ENCODE measurements at places on chromosomes 7 and 10.

DNA sequence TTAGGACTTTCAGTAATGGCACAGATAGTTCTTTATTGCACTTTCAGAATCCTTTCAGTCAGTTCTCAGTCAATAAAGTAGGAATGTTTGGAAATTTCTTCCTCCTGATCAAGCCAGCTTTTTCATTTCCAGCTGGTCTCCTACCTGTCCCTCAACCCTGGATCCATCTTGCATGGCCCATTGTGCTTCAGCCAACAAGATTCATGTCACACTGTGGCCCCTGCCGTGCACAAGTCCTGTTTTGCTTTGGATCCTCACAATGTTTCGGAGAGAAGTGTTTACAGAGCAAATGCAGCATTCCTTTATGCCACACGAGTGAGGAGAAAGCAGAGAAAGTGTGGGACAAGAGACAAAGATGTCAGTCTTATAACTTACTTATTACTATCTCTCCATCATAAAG lies 1694.7 kb upstream of the LRRTM3 start:
- DNase-seq, result no peak

DNA sequence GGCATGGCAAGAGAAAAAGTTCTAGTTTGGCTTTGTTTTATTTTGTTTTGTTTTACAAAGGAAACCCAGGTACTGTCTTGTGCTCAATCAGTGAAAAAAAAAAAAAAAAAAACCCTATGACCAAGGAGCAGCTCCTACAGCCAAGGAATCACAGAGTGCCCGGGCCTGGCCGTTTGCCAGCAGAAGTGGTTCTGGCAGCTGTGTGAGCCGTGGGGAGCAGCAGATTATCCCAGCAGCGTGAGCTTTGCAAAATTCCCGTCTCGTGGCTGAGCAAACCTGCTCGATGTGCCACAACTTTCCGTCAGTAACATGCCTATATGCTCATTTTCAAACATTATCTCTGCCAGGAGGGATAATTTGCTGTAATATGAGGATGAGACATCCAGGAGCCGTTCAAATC lies 293.7 kb downstream of the POU6F2 start:
- DNase-seq, result peak; percentile 29

- DNase-seq, result no peak
These were observed 437.6 kb downstream of the GPAM start for GRCh38 chr10:111745982-111746381.

DNA sequence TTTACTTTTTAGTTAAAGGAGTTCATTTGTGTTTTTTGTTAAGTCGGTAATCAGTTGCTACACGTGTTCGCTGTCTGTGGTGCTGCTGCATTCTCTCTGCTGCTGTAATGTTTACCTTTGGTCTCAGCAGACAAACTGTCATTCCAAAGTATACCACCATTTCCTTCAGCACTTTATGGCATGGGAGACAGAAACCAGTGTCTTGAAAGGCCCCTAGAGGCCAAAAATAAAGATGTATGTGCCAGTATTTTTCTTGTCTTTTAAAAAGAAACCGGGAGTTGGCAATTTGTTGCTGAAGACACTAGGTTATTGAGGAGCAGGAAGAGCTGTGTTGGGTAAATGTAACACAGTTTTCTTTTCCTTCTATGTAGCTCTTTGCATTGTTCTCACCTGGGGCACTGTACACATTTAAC lies 24.1 kb downstream of the ZNF92 start:
- peak; percentile 25 for DNase-seq

GRCh38 chr7:665736-666453 lies 60.6 kb upstream of the DNAAF5 start:
- no peak for DNase-seq

- peak; percentile 95 for DNase-seq
These were observed 29.0 kb upstream of the HSPA12A start for GRCh38 chr10:116771101-116771958.

GRCh38 chr7:138934367-138934766 lies 46.8 kb downstream of the KIAA1549 start:
- no peak for DNase-seq

DNA sequence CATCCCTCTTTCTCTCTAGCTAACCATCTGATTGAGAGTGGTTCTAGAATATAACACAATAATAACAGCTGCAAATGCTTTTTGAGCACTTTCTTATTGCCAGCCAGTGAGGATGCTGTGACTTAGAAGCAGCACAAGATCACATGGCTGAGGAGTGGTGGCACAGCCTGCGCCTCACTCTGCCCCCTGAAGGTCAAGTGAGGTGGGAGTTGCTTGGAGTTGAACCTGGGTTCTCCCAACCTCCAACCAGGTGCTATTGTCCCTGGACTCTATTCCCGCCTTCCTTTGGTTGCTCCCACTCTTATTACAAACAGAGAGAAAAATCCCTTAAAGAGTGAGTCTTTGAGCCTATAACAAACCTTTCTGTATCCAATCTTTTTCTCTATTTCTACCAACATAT lies 280.3 kb upstream of the PODXL start:
- DNase-seq, result no peak

DNA sequence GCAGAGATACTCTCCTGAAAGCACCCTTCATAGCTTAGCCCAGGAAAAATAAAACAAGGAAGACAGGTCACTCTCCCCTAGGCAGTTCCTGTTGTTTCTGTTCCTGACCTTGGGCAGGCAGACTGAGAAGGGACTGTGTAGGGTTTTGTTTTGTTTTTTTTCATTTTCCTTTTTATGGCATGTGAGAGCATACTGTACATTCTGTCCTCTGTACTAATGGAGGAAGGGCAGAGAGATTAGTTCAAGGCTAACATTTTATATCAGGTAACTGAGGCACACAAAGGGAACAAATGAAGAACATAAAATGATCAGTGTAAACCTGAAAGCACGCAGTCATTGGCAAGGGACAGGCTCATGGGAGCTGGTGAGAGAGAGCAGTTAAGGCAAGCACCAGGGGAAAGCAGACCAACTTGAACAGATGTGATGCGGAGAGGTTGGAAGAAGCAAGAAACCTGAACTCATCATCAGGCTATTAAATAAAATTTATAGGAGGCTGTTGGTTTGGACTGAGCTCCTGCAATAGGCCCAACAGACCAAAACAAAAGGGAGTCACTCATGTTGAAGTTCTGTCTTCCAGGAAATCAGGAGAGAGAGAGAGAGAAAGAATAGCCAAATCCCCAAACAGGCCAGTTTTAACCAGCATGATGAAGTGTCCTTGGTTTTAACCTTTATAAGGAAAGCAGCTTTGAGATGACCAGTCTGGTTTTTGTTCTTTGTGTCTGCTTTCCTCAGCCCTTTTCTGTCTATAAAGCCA lies 34.1 kb upstream of the PDCD4 start:
- no peak for DNase-seq

DNA sequence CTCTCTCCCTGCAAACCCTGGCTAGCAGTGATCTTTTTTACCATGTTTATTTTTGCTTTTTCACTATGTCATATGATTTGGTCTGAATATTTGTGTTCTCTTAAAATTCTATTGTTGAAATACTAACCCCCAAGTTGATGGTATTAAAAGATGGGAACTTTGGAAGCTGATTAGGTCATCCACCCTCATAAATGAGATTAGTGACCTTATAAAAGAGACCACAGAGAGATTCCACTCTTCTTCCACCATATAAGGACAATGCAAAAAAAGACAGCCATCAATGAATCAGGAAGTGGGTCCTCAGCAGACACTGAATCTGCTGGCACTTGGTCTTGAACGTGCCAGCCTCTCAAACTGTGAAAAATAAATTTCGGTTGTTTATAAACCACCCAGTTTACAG lies 112.8 kb upstream of the KCND2 start:
- DNase-seq, result no peak

GRCh38 chr10:61477451-61477850 lies 24.3 kb upstream of the TMEM26 start:
- no peak for DNase-seq

- no peak for DNase-seq
These were observed 67.3 kb downstream of the SGMS1 start for GRCh38 chr10:50556237-50557120.

DNA sequence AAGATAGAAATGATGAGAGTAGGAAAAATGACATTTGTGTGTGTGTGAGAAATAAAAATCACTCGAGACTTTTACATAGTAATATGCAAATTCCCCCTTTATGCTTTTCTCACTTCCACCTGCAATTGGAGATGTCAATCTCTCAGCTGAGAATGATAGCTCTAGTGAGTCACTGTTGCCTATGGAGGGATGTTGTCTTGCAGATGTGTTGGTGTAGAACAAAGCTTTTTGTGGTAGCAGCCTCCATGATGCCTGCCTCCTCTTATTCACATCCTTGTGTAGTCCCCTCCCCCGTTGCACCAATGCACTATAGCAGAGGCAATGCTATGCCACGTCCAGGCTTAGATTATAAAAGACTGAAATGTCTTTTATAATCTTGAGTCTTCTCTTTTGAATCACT lies 33.8 kb downstream of the SPAG6 start:
- DNase-seq, result no peak

DNA sequence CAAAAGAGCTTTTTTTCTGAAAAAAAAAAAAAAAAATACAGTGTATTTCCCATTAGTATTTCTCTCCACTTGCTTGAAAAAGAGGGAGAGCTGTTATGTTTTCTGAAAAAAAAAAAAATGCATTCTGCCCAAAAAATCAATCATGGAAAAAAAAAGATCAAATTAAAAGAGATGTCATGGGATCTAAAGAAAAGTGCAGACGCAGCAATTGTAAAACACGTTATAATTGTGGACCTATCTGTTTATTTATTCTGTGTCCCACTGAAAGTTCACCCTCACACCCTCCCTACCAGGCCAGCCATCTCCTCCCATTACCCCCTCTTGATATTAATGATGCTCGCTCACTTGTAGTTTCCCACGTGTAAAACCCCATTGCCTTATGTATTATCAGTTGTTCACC lies 674.0 kb upstream of the C7orf33 start:
- DNase-seq, result no peak

DNA sequence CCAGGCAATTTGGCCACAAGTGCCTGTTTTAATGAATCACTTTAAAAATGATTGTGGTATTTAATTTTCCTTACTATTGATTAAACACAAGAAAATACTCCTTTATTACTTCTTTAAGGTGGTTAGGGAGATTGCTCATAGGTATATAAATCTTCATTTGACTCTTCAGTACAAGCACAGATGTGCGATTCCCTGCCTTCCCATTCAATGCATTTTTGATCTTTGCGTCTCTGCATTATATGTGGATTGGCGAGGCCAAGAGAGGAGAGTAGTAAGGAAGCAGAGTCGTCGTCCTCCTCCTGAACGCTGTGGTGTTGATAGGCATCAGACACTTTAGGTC lies 683.7 kb downstream of the LRMDA start:
- DNase-seq, result no peak

DNA sequence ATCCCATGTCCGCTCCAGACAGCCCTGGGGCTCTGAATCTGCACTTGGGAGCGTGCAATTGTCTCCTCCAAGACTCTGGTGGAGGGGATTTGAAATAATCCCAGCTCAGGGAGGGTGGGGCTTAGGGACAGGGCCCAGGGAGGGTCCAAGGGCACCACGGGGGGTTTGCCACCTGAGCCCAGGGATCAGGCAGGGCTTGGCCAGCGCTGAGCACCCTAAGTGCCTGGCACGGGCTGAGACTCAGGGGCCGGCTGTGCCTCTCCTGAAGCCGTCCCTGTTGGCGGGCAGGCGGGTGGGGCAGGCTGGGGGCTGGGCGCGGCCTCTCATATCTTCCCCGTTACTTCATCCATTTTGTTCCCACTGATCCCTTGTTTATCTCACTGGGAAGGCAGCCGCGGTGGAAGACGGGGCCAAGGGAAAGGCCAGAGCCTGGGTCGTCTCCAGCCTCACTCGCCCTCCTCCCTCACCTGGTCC lies 41.8 kb upstream of the ELN start:
- DNase-seq, result no peak

GRCh38 chr7:81159402-81159801 lies 240.6 kb upstream of the SEMA3C start:
- DNase-seq, result peak; percentile 61

DNA sequence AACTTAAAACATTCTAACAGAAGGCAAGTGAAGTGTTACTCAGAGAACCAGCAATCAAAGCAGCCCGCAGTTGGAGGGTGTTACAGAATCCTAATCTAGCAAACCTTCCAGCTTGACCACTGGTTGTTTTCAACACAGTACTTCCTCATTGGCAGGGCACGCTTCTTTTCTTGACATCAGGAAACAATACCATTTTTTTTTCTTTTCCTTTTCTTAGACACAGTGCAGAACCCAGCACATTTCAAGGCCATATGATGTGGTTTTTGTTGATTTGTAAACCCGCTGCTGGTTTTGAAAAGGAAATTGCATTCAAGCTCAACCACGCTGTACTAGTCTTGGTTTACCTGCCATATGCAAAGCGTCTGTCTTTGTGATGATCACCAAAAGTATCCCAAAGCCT lies 33.4 kb downstream of the RHOBTB1 start:
- no peak for DNase-seq

DNA sequence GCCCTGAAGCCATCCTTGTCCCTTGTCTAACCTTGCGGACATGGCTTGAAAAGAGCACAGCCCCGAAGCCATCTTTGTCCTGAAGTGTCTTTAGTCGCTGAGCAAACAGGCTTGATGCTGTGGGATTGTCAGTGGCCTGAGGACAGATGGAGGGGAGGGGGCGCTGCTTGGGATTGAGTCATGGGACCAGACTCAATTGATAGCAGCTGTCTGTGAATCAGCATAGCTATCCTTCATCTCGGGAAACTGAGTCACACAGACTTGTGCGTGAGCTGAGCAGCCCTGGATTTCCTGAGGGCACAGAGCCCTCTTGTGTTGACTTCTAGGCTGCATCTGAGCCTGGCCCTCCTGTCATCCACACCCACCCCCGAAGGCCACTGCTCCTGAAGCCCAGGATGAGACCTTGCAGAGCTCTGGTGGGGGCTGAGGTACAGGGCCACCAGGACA lies 14.4 kb downstream of the MYO1G start:
- no peak for DNase-seq

- no peak for DNase-seq
These were observed 5.5 kb downstream of the OGDHL start for GRCh38 chr10:49756641-49757040.

- DNase-seq, result no peak
These were observed 253.1 kb upstream of the IGFBP3 start for GRCh38 chr7:46174196-46174580.

DNA sequence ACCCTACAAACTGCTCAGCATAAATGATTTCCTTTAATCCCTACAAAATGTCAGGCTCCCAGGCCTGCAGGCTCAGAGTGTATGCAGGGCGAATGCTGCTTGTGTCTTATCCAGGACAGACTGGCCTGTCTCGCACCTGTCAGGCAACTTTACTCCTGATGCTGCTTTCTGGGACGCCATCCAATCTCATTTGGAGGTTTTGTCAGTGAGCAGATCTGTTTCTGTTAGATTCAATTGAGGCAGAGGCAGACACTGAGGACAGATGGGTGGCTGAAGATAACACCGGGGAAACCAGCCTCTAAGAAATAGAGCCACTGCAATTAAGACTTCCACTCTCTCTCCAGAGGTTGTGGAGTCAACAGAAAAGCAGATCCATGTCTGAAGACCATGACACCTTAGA lies 115.6 kb downstream of the DPP6 start:
- DNase-seq, result no peak

GRCh38 chr7:70657989-70658632 lies 473.8 kb upstream of the GALNT17 start:
- DNase-seq, result no peak

GRCh38 chr10:86900955-86901354 lies 56.5 kb downstream of the MMRN2 start:
- DNase-seq, result peak; percentile 21

- no peak for DNase-seq
These were observed 81.6 kb downstream of the HIBADH start for GRCh38 chr7:27581119-27581518.
